Activated T-helper 1 cell treated with anti-CD3 and anti-CD28 coated beads, Interleukin-12 subunit alpha, Interleukin-12 subunit beta, Interleukin-2, Interleukin-4 antibody, amounts not matched to agents 30 ng/mL and 10 ng/mL and 1 ng/mL, durations not matched to agents 14 hours and 24 hours and 36 hours (primary cell): ENCODE measurements at places on chromosomes 12 and 14.

DNA sequence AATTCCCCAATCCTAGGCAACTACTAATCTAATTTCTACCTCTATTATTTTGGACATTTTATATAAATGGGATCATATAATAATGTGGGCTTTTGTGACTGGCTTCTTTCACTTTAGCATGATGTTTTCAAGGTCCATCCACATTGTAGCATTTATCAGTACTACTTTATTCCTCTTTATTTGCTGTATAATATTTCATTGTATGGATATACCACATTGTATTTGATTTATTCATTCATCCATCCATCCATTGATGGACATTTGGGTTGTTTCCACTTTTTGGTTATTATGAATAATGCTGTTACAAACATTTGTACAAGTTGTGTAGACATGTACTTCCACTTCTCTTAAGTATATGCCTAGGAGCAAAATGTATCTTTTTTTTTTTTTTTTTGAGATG lies 17.3 kb downstream of the BTBD7 start:
- DNase-seq = no peak

- DNase-seq = no peak
These were observed 6.0 kb downstream of the MMAB start for GRCh38 chr12:109567296-109567695.

- DNase-seq = no peak
These were observed 68.9 kb downstream of the KDM2B start for GRCh38 chr12:121511916-121512315.

- no peak for DNase-seq
These were observed 1246.4 kb downstream of the SLC16A7 start for GRCh38 chr12:60842181-60842580.

DNA sequence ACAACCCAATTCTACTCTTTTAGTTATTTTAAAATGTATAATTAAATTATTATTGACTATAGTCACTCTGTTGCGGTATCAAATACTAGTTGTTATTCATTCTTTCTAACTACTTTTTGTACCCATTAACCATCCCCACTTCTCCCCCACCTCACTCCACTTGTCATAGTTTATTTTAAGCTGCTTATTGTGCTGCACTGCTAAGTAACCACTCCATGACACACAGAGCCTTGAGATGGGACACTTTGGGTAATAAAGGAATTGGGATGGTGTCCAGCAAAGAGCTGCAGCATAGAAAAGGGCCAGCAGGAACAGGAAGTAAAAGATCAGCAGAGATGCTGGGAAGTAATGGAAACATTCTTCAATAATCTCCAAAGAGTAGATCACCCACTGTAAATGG lies 123.0 kb downstream of the RPS29 start:
- no peak for DNase-seq

DNA sequence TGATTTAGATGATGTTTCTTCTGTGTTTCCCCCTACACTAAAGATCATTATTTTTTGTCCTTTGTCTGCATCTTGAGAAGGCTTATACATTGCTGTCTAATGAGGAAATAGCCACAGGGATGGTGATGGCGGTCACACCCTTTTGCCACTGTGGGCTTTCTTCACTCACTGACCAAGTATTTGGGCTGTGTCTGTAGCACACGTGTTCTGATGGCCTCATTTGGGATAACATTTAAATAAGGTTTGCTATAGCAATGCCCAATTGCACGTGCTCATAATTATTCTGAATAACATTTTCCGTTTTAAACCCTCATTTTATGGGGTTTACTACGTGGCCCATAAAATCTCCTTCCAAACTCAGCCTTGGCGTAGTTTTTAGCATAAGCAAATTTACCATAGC lies 230.3 kb upstream of the PRICKLE1 start:
- no peak for DNase-seq
